ENCODE measurements at places on chromosomes 2 and 18.

GRCh38 chr2:207157162-207157481, 8.6 kb downstream of the KLF7 start:
- DNase-seq = no peak

DNA sequence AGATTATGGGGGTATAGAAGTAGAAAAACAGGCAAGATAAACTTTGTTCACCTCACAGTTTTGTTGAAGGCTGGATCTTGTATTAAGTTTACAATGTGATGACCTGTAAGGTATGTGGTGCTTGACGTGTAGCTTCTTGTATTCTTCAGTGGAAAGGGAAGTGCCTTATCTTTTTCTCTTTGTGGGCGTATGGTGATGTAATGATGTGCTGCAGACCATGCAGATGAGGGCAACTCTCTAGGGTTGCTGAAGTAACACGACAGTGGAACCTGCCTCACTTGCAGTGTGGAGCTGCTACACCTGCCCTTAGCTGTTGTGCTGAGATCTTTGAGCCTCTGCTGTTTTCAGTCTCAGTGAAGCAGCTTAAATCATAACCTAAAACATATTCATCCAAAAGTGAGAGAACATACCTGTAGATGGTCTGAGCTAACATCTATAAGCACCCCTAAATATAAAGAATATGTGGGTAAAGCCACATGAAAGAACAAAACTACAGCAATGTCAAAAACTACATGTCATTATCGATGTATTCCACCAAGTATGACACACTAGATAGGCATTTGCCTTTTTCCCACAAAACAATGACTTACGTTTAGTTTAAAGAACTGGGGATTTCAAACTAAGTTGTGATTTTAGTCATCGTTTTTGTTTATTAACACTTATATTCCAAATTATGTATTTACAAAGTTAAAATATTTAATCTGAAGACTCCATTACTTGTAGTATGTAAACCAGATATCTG, 1144.1 kb downstream of the CNTNAP5 start:
- no peak for DNase-seq

DNA sequence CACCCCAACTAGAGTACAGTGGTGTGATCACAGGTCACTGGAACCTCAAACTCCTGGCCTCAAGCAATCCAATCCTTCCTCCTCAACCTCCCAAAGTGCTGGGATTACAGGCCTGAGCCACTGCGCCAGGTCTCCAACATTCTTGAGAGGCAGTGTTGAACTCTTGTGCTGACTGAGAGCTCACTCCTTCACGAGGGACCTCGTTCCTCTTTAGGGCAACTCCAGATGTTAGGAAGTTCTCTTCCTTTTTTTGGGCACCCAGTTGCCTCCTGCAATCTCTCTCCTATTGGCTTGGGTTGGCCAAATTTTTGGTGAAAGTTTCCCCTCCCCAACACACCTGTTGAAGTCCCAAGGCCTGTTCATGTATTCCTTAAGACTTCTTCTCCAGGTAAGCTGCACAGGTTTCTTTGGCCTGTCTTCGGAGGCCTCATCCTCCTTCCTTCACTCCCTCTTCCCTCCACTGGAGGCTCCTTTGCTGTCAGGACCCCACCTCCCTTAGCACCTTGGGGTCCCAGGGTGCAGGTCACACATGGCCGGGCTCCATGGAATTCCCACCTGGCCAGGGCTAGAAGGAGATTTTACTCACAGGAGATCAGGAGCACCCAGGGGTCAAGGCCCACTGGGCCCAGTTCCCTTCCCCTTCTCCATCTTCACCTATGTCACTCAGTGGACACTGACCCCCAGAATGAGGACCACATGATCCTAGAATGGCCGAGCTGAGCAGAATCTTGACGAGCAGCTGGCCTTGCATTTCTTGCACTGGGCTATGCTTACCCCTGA, 94.6 kb upstream of the SMAD2 start:
- DNase-seq = no peak

DNA sequence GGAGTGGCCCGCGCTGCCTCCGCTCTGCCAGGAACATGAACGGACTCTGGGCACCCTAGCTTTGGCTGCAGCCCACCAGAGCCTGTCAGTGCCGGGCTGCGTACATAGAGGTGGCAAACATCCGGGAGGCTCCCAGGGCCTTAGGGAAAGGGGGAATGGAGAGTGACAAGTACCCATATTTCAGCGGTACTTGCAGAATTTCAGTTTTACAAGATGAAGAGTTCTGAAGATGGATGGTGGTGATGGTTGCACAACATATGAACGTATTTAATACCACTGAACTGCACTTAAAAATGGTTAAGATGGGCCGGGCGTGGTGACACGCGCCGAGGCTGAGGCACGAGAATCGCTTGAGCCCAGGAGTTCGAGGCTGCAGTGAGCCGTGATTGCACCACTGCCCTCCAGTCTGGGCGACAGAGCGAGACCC, 873 bp downstream of the MTHFD2 start:
- DNase-seq = no peak

DNA sequence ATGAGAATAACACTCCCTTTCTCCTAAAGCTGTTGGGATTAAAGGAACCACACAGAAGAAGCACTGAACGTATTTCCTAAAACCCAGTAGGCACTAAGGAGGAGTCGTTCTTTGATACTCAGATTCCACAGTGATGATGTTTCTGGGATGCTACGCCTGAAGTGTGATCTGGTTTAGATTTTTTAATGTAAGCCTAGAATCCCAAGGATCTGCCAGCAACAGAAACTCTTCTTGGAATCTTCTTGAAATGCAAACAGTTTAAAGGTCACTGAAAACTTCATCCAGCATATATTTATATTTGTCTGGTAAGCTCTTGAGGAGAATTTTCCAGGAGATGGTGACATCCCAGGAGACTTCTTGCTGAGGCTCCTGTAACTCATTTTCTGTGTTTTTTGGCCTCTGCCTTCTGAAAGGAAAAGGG, 247.6 kb upstream of the TRIB2 start:
- DNase-seq = no peak

DNA sequence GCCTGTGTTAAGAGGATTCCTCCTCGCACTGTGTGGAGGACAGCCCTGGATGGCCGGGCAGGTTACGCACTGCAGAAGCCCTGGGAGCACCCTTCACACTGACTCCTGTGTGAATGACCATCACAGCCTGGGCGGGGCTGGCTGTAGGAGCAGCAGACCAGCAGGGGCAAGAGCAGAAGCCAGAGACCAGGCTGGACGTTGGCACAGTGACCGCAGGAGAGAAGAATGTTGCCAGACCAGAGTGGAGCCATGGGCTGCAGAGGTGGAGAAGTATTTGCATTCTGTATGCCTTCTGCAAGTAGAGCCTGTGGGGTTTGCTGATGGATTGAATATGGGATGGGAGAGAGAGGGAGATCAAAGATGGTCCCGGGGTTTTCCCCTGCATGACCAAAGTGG, 23.1 kb downstream of the LRRFIP1 start:
- no peak for DNase-seq

DNA sequence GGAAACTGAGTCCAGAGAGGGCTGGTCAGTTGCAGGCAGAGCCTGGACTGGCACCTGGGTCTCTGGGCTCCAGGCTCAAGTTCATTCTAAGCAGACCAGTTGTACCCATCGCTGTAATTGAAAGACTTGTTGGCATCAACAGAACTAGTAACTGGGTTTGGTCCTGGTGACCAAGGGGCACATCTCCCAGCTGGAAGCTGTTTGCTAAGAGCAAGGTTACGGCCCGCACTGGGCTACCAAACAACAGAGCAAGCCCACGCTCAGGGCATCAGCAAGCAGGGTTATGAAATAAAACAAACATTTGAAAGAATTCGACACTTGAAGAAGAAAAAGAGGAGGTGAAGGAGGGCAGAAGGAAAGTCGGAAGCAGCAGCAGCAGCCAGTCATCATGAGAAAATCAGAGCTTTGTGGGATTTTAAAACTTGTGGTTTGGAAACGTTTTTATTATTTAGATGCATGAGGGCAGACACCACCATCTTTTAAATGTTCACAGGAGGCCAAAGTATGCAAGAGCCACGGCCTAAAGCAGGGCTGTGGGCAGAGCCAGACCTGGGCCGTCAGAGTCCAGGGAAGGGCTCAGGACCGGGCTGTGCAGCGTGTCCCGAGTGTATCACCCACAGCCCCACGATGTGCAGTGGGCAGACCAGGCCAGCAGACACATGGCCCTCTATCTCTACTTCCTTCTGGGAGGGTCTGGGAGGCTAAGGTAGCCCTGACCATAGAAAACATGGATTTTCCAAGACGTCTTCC, 220.3 kb downstream of the BCL2 start:
- peak; percentile 2 for DNase-seq

GRCh38 chr2:133602538-133602937, 34.3 kb upstream of the NCKAP5 start:
- DNase-seq = no peak

GRCh38 chr2:60317844-60318243, 235.6 kb downstream of the BCL11A start:
- no peak for DNase-seq

DNA sequence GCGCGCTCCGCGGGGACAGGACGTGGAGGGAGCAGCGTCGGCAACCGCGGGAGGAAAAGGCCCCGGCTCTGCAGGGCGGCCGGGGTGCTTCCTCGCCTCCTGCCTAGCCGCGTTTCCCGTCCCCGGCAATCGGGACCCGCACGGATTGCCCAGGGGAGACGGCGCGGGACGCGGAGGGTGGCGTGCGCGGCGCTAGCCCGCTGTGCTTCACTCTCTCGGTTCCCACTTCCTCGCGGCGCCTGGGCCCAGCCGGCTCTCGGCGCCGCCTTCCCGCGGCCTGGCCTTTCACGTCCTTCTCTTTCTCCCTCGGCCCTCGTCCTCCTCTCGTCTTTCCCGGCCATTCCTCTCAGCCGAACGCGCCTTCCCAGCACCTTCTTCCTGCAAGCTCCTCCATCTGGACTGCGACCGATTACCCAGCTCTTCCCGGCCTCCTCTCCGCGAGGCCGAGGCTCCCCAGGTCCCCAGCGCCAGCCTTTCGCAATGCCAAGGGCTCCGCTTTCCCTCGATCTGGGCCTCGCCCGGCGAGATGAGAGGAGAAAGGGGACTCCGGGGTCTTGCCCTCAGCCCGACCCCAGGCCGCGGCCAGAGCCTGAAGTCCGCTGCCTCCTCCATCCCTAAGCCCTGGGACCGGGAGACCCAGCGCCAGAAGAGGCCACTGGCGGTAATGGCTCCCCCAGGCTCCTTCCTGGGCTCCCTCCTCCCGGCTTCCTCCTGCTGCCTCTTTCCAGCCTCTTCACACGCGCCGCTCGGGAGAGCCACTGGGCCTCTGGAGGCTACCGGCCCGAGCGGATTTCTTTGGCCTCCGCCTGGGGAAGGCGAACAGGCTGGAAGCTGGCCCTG, 34.3 kb upstream of the ATP6V1B1 start:
- DNase-seq = no peak

GRCh38 chr18:48250918-48251317, 158.3 kb downstream of the ZBTB7C start:
- no peak for DNase-seq

- no peak for DNase-seq
These were observed 7.6 kb upstream of the TMEM185B start for GRCh38 chr2:120230515-120231471.

DNA sequence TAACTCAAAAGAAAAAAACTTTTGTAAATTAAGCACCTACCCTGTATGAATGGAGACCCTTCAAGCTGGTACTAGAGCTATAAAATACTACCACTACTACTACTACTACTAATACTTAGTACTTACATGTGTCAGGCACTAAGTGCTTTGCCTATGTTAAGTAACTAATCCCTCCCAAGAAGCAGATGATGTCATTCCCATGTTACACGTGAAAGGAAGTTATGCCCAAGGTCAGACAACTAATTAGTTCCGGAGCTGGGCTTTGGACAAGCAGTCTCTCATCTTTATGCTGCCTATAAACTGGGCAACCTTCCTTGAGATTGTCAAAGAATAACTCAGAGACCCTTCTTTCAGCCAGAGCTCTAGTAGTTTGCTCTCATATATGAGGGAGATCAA, 13.9 kb upstream of the ATP6V1B1 start:
- no peak for DNase-seq

DNA sequence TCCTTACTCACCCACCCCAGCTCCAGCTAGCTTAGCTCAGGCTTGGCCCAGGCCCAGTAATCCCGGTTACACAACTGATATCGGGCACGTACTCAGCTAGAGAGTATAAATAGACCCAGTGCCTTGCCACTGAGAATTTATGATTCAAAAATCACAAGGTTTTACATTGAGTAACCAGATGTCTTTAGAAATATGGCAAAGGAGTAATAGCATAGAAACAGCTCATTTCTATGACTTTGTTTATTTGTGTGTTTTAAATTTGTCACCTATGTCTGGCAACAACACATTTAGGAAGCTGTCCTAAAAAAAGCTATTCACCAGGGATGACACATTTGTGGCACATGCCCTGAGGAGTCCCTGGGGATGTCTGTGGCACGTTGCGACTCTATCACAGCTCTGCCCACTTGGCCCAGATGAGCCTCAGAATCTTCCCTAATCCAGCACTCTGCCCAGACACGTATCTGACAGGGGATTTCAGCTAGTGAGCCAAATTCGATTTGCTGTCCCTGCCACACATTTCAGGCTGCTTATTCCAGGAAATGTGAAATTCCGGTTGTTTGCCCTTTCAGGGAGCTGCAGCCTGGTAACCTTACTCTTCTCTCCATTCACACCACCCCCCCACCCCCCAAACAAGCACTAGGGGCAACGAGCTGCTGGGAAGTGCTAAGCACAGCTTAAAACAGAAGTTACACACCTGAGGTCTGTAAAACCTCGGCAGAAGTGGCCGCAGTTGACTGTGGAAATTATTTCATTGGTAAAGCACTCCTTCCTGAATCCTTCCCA, 85.4 kb upstream of the ZCCHC2 start:
- DNase-seq = no peak

DNA sequence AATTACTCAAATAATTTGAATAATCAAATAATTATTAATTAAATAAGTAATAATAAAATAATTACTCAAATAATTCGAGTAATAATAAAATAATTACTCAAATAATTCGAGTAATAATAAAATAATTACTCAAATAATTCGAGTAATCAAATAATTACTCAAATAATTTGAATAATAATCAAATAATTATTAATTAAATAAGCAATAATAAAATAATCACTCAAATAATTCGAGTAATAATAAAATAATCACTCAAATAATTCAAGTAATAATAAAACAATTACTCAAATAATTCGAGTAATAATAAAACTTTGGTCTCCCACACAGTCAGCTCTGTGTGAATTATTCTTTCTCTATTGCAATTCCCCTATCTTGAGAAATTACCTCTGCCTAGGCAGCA, 30.0 kb upstream of the LINC00305 start:
- DNase-seq = no peak

DNA sequence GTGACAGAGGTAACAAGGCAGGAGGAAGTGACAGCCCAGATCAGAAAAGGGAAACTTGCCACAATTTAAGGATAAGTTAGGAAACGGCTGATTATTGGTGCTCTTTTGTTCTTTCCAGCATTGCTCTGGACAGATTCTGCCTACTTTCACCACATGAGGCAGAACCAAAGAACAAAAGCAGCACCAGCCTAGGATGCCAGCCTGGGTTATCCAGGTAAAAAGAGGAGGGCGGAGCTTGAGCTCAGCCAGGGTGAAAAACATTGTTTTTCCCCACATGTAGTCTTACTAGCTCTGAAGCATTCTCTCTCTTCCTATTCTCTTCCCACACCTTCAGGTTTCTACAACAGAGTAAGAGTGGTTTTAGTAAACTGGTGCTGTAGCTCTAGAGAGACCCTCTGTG, 300.5 kb downstream of the TMX3 start:
- no peak for DNase-seq

All from AML-193 (cell line).